ENCODE measurements at places on chromosomes 11 and 22. TPM values are rescaled to one million over a fixed set of nuclear protein-coding genes. Genes with fewer than 3 reads are reported as not detected.

KRTAP5-2 gene
- total RNA-seq, result not detected

AIP gene
- total RNA-seq, result 59.1 TPM

SLC22A6 gene
- total RNA-seq, result not detected

C22orf23 gene
- total RNA-seq, result 0.10 TPM

PTPN5 gene
- total RNA-seq, result not detected

OR52E8 gene
- not detected for total RNA-seq

MRGPRF gene
- total RNA-seq, result 0.10 TPM

APOBEC3B gene
- total RNA-seq, result 2.9 TPM

LGALS12 gene
- total RNA-seq, result not detected

MIAT gene
- 0.33 TPM for total RNA-seq

MN1 gene
- 4.0 TPM for total RNA-seq

TRIM51 gene
- total RNA-seq, result not detected

MS4A15 gene
- not detected for total RNA-seq

ASPHD2 gene
- 4.2 TPM for total RNA-seq

CALCB gene
- total RNA-seq, result not detected

RFPL2 gene
- total RNA-seq, result not detected

ZNF214 gene
- 0.76 TPM for total RNA-seq

PGA5 gene
- not detected for total RNA-seq

VPS37C gene
- 18.1 TPM for total RNA-seq

MFNG gene
- 170 TPM for total RNA-seq

SCGB2A2 gene
- not detected for total RNA-seq

DENND6B gene
- 2.1 TPM for total RNA-seq

GLYAT gene
- not detected for total RNA-seq

PRRG4 gene
- total RNA-seq, result 0.33 TPM

CBLIF gene
- total RNA-seq, result not detected

UBXN1 gene
- total RNA-seq, result 88.7 TPM

SLC43A3 gene
- total RNA-seq, result 123 TPM

RFPL3 gene
- not detected for total RNA-seq

SSRP1 gene
- 99.4 TPM for total RNA-seq

MS4A4E gene
- total RNA-seq, result not detected

RPS3 gene
- 1,876 TPM for total RNA-seq

SAA2 gene
- total RNA-seq, result not detected

VSTM5 gene
- 0.19 TPM for total RNA-seq

APOA4 gene
- not detected for total RNA-seq

FJX1 gene
- 39.5 TPM for total RNA-seq

PANX2 gene
- 1.6 TPM for total RNA-seq

CD3E gene
- not detected for total RNA-seq

SHANK3 gene
- total RNA-seq, result 43.8 TPM

NCF4 gene
- not detected for total RNA-seq

Measured in vein endothelial cell (primary cell).